ENCODE measurements at places on chromosomes 3 and 15.

GRCh38 chr3:46660003-46660402 is 33.5 kb downstream of the ALS2CL start:
- DNase-seq = no peak

DNA sequence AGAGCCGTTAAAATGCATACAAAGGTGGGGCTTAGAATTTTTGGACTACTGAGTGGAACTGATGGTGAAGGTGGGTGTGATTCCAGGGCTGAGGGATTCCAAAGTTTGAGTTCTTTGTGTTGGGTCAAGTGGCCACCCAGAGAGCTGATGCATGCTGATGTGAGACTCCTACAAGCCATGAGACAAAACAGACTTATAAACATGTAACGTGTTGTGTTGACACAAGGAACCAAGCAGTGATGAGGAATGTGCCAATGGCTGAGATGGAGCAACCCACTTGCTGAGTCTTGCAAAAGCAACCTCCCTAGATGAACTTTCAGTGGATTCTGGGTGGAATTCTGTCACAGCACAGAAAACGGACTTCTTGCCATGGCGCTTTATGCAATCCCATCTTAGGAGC is 289.0 kb downstream of the TLE3 start:
- no peak for DNase-seq

- no peak for DNase-seq
Observed at GRCh38 chr3:123124971-123125370, 58.1 kb downstream of the PDIA5 start.

- DNase-seq = no peak
Observed at GRCh38 chr15:59685737-59686297, 3.3 kb downstream of the BNIP2 start.

DNA sequence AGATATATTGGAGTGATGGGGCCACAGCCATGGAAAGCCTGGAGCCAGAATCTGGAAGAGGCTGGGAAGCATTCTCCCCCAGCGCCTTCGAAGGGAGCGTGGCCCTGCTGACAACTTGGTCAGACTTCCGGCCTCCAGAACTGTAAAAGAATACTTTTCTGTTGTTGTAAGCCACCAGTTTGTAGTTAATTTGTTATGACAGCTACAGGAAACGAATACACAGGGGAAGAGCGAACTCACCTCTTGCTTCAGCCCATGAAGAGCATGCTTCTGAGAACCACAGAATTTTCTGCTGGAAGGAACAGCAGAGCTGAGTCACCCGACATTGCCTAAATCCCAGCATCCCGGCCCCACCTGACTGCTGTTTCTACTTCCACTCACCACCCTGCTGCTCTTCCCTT is 501.7 kb downstream of the SHQ1 start:
- no peak for DNase-seq

GRCh38 chr15:29364426-29365078 is 94.9 kb upstream of the NSMCE3 start:
- DNase-seq = no peak

- DNase-seq = no peak
Observed at GRCh38 chr3:67866571-67866970, 212.2 kb upstream of the SUCLG2 start.

GRCh38 chr15:92610101-92610520 is 45.5 kb downstream of the FAM174B start:
- DNase-seq = no peak

DNA sequence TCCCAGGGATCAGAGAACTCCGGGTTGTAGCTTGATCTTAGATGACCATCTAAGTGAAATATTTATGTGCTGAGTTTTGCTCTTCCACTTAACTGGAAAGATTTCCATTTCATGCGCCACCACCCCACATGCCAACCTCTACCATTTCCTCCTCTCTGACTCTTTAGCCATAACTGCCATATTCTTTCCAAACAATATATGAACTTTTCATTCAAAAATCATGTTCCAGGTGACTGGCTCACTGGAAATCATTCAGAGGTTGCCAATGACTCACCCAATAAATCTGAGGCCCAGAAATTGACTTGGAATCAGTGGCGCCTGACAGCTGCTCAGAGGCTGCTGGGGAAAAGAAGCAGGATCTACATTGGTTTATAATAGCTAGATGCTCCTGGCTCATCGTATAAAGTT is 31.6 kb upstream of the FAM174B start:
- DNase-seq = no peak

- DNase-seq = no peak
Observed at GRCh38 chr3:156586905-156587759, 32.2 kb upstream of the SSR3 start.

- no peak for DNase-seq
Observed at GRCh38 chr3:194871864-194872668, 186.4 kb downstream of the FAM43A start.

GRCh38 chr3:47416041-47416440 is 35.2 kb downstream of the PTPN23 start:
- DNase-seq = no peak
